ENCODE measurements at places on chromosomes 7 and 10.

DNA sequence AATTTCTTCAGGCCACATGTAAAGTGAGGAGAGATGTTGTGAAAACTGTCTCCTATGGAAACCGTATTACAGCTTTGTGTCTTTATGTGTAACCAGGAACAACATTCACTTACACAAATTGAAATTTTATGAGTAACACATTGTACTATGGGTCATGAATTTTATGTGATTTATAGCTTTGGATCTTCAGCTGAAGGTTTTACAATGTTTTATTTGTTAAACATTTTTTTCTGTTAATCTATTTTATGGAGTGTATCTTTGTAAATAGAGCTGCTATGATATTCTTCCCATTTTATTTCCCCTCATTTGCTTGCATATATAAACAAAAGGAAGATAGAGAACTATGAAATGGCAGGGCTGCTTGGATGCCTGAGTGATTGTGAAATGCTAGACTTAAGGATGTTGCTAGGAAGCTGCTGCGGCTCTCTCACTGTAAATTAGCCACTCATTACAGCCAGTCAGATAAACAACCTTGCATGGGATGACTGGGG, 104.5 kb upstream of the PCLO start:
- DNase-seq, result no peak

DNA sequence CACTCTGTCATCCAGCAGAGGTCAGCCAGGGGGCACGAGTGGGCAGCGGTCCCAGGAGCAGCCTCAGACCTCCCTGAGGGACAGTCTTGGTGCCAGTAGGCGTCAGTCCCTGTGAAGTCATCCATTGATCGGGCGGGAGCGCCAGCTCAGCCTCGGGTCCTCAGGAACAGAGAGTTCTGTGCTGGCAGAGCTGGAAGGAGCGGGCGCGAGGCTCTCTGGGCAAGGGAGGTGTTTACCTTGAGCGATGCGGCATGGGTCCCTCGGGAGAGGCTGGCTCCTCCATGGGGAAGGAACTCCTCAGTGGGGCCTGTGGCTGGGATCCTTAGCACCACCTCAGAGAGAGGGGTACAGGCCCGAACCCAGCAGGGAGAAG, 101.1 kb upstream of the PPIF start:
- DNase-seq, result peak; percentile 46

- no peak for DNase-seq
These were observed 963.4 kb downstream of the CNTNAP2 start for GRCh38 chr7:147079921-147080420.

DNA sequence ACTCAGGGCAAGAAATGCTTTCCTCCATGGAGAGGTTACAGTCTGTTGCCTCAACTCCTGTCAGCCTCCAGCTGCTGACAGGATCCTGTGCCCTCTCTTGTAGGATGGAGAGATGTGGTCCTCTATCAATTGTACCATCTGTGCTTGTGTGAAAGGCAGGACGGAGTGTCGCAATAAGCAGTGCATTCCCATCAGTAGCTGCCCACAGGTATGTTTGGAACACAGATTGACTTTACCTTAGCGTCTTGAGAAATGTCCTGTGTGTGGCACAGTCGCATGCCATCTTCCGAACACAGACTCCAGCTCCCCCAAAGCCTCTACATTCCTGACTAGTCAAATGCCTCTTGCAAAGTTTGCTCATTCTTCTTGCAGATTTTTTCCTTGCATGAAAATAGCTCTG, 152.6 kb downstream of the BMPER start:
- no peak for DNase-seq

DNA sequence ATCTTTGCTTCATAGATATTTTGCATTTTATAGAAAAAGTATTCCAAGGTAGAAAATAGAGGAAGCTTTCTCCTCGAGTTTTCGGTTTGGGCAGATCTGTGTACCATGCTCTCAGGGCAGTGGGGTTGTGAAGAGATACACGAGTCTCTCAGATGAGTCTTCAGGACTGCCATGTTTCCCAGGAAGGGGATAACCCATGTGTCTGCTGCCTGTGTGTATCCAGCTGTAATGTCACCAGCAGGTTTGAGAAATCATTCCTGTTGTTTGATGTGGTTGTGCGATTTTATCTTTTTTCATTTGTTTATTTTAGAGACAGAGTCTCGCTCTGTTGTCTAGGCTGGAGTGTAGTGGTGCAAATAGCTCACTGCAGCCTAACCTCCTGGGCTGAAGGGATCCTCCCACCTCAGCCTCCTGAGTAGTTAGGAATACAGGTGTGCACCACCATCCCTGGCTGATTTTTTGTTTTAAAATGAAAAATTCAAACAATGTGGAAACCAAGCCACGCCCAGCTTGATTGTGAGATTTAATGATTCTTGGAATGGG, 48.9 kb downstream of the SNX10 start:
- no peak for DNase-seq

Measured in GM12865 (cell line).